Activated T-helper 2 cell treated with anti-CD3 and anti-CD28 coated beads, Interferon-gamma antibody, Interleukin-2, Interleukin-4, amounts not matched to agents 10 μg/mL and 5 μg/mL and 100 μg/mL, durations not matched to agents 14 hours and 24 hours and 36 hours (primary cell): ENCODE measurements at places on chromosomes 12 and 14. TPM values are rescaled to one million over a fixed set of nuclear protein-coding genes. Genes with fewer than 3 reads are reported as not detected.

Gene PLBD1
- not detected in 2 replicates for total RNA-seq

Gene NAB2
- total RNA-seq, result 72.8 and 74.7 TPM in 2 replicates

Gene LRRC43
- 1.0 and 1.6 TPM in 2 replicates for total RNA-seq

Gene PTCSC3
- total RNA-seq, result not detected in 2 replicates

Gene ASCL4
- not detected in 2 replicates for total RNA-seq

Gene GCH1
- total RNA-seq, result 51.4 and 52.5 TPM in 2 replicates

GRCh38 chr14:40576880-40577478 is 1029.7 kb upstream of the LRFN5 start:
- no peak for DNase-seq

- DNase-seq, result peak; percentile 68
These were observed at the start of gene RIPK3 for GRCh38 chr14:24339284-24340151. Gene RIPK3, minus strand, starts transcription at chr14:24339991. Its CDS starts 165 bp downstream, at chr14:24339826.

DNA sequence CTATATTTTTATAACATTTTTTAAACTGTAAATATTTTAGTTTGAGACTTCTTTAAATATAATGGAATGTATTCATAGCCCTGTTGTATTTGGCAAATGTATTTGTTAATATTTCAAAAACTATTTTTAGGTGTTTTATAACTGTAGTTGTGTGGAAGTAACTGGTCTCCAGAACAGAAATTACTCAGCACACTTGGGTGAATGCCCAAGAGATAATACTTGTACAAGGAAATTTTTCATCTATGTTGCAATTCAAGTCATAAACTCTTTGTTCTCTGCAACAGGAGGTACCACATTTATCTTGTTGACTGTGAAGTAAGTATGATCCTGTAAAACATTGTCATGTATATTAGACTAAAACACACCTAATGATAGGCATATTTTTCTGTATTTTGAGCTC is 72.8 kb downstream of the SLCO1B3 start:
- DNase-seq, result no peak

- DNase-seq, result no peak
These were observed 100.8 kb downstream of the ADGRD1 start for GRCh38 chr12:131054345-131055092.
